ENCODE measurements at places on chromosomes 7 and 10. TPM values are rescaled to one million over a fixed set of nuclear protein-coding genes. Genes with fewer than 3 reads are reported as not detected.

TMEM229A gene
- polyA plus RNA-seq: not detected

CHRM2 gene
- polyA plus RNA-seq: not detected

OR2A14 gene
- not detected for polyA plus RNA-seq

HOXA10 gene
- polyA plus RNA-seq: 5.0 TPM

IMPDH1 gene
- 66.9 TPM for polyA plus RNA-seq

C10orf105 gene
- polyA plus RNA-seq: not detected

UBE2D1 gene
- polyA plus RNA-seq: 16.7 TPM

HYAL4 gene
- not detected for polyA plus RNA-seq

NCF1 gene
- not detected for polyA plus RNA-seq

MYO1G gene
- polyA plus RNA-seq: 0.06 TPM

IFIT1B gene
- polyA plus RNA-seq: not detected

OGDHL gene
- polyA plus RNA-seq: 0.22 TPM

PON1 gene
- polyA plus RNA-seq: 1.8 TPM

CCT6A gene
- 337 TPM for polyA plus RNA-seq

MRPS16 gene
- polyA plus RNA-seq: 166 TPM

SYT15 gene
- 2.8 TPM for polyA plus RNA-seq
